ENCODE measurements at places on chromosomes 13 and 19. TPM values are rescaled to one million over a fixed set of nuclear protein-coding genes. Genes with fewer than 3 reads are reported as not detected.

GRCh38 chr19:31418692-31419430 lies 69.6 kb upstream of the TSHZ3 start:
- no peak for DNase-seq

SEMA6B gene
- 1.7 TPM for total RNA-seq

DNA sequence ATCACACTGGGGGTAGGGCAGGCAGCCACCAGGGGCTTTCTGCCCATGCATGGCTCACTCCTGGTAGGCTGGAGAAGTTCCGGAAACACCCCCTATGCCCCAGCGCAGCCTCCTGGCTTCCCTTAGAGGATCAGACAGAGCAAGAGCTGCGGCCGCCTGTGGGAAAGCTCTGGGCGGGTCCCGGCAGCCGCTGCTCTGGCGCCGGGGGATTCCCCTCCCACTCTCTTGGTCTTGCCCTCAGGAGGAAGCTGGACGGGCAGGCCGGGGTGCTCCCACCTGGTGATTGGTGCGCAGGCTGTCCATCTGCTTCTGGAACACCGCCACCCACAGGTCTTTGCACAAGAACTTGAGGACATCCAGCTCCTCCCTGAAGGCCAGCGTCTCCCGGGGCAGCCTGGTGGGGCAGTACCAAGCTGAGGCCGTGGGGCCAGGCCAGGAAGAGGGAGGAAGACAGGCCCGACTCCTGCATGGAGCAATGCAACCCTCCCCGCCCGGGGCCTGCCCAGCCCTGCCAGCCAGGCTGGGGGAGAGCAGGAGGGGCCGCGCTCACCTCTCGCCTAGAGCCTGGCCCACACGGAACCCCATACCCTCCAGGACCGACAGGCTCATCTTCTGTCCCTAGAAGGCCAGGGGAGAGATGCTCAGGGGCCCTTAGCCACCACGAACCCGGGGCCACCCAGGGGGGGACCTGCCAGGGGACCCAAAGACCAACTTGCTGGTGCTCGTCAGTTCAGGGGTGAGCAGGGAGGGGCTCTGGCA lies 4.0 kb upstream of the NKPD1 start:
- no peak for DNase-seq

- DNase-seq: no peak
These were observed 945 bp downstream of the AMER2 start for GRCh38 chr13:25171170-25171516.

DNA sequence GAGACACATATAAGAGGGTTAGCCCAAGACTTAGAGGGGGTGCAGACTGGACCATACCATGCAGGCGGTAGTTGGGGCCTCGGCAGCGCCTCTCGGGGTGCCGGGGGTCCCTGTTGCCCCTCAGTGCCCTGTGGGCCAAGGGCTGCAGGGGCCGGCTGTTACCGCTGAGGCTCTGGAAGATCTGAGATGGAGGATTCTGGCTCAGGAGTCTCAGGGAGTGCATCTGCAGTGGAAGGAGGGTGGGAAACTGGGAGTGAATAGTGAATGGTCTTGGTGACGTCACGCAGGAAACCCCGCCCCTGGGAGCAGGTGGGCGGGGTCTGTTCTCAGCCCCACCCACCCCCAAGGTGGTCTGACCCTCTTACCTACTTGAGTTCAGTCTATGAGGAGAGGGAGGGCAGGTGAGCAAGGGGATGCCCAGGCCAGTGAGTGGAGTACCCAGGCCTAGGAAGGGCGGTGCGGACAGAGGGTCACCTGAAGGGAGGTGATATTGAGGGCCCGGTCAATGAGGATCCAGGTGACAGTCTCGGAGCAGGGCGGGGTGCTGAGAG lies 1.7 kb upstream of the DBP start:
- no peak for DNase-seq

- no peak for DNase-seq
These were observed 2.6 kb upstream of the PSG4 start for GRCh38 chr19:43207991-43208390.

LGI4 gene
- total RNA-seq: 0.21 TPM

DZIP1 gene
- 5.9 TPM for total RNA-seq

PTBP1 gene
- total RNA-seq: 416 TPM

DNA sequence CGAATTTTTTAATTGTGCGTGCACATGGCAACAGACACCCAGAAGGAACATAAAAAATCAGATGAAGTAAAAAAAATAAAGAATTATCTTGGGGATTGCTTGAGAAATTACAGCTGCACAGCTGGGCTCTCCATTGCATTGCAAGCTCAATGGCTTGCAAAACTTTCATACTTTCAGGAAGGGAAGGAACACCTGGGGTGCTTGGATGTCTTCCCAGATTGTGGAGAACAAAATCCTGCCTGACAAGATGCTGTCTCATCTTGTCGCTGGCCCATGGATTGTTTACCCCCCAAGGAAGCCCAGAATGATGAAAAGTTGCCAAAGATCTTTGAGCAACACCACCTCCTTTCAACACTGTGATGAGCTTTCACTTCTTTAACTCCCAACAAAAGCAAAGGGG lies 11.0 kb upstream of the CASP14 start:
- DNase-seq: no peak

ZNF90 gene
- total RNA-seq: 23.7 TPM

LILRA5 gene
- not detected for total RNA-seq

GRCh38 chr19:33304371-33304759 lies 2.0 kb upstream of the CEBPA start:
- no peak for DNase-seq

DNA sequence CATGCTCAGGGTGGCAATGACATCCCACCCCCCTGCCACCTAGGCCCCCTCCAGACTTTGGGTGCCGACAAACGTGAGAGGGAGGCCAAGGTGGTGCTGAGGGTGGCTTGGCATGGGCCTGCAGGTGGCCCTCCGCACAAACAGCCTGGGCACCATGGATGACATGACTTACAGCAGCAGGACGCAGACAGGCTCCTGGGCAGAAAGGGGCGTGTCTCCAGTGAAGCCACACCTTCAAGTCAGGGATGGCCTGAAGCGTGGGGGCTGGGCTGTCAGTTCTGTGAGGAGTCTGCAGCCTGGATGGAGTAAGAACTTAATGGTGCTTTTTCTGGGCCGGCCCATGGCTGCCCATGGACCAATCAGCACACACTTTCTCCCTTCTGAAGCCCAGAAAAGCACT lies 25.3 kb downstream of the POMP start:
- DNase-seq: no peak

DNA sequence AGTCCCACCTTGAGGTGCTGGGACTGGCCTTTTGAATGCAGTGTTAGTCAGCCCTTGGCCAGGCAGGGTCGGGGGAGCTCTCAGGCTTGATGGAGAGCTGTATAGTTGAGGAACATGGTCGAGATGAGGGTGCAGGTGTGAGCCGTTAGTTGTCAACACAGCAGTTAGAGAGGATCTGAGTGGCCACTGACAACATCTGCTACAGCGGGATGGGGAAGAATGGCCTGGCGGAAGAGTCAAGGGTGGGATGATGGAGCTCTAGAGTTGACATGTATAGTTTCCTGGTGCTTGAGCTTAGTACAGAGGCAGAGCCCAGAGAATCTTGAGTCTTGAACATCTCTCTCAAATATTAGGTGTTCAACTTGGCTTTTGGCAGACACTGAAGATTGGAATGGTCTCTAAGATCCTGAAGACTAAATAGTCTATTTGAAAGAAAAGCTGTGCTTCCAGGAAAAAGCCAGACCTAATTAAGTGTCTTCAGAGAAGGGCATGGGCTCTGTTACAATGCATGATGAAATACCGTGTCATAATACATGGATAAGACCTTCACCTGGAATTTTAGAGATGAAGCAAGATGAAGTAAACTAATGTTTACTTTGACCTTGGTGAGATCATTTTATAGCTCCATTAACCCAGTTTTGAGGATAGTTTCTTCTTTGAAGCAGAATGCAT lies 9.7 kb downstream of the PCCA start:
- DNase-seq: no peak

ZNF260 gene
- 27.8 TPM for total RNA-seq

GARRE1 gene
- 22.8 TPM for total RNA-seq

DNA sequence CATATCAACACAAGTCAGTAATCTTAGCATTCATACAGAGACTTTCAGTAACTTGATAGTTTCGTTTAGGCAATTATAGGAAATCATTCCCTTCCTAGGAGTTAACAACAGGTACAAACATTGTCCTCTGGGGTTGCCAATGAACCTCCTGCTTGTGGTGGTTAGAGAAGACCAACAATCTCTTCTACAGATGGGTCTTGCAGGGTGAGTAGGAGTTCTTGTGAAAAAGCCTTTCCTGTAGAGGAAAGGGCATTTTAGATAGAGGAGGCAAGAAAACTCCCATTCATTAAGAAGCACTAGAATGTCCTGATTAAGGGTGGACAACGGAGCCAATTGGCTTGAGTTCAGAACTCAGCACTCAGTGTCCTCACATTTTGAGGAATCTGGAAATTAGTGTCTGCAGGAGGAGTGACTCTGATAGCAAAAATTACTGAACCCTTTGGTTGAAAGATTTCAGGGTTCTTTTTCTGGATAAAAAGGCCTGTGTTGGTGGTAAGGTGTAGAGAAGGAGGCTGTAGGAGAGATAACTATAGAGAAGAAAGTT lies 4.2 kb downstream of the WDFY2 start:
- no peak for DNase-seq

CBARP gene
- 10.8 TPM for total RNA-seq

- DNase-seq: peak; percentile 89
These were observed 46.7 kb downstream of the GAS6 start for GRCh38 chr13:113816946-113817859.

ZNF491 gene
- total RNA-seq: 8.8 TPM

CAMSAP3 gene
- 28.6 TPM for total RNA-seq

ALOX5AP gene
- 0.31 TPM for total RNA-seq

DNA sequence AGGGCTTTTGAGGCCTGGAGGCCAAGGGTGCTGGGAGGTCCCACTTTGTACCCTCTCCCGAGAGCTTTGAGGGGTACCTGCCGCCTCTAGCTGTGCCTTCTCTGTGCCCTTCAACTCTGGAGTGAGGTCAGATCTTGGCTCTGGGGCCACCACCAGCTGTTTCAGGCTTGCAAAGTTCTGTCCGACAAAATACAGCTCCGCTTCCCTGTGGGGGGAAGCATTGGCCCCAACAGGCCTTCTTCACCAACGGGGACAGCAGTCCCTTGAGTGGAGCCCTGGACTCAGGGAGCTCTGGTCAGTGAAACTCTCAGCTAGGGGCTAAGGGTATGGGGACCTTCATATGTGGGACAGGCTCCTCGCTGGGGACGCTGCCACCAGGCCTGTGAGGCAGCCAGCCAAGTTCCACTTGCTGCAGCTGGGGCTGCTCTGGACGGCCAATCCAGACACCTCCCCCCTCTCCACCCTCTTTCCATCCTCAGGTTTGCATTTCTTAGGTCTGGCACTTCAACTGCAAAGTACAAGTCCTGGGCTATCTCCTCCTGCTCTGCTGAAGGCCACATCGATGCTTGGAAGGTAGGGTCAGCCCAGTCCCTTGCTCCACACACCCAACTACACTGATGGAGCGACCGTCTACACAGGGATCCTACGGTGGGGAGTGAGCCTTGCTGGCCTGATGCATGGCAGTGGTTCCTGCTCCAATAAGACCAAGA lies 46.8 kb downstream of the C13orf46 start:
- DNase-seq: peak; percentile 53

DNA sequence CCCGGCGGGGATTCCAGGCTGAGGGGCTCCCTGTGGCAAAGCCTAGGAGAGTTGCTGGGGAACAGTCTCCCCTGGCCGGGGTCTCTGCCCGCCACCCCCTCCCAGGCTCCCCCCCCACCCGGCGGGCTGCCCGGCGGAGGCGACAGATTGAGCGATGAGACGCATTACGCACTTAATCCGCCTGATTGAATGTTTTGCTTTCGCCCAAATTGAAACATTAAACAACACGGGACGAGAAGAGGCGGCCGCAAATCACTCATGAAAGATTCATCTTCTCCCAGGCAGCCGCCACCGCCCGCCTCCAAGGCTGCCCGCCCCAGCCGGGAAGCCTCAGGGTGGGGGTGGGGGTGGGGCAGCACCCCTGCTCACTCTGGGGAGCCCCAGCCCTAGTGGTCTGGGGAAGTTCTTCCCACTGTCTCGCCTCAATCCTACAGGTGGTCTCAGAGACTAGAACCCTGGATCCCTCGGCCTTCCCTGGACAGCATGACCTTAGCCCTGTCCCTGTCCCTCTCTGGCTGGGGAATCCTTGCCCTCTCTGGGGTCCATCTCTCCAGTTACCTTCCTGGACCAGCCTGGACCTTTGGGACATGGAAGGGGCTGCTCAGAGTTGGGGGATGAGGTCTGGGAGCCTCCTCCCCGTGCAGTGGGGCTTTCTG lies 7.6 kb upstream of the ERFL start:
- DNase-seq: no peak

DNA sequence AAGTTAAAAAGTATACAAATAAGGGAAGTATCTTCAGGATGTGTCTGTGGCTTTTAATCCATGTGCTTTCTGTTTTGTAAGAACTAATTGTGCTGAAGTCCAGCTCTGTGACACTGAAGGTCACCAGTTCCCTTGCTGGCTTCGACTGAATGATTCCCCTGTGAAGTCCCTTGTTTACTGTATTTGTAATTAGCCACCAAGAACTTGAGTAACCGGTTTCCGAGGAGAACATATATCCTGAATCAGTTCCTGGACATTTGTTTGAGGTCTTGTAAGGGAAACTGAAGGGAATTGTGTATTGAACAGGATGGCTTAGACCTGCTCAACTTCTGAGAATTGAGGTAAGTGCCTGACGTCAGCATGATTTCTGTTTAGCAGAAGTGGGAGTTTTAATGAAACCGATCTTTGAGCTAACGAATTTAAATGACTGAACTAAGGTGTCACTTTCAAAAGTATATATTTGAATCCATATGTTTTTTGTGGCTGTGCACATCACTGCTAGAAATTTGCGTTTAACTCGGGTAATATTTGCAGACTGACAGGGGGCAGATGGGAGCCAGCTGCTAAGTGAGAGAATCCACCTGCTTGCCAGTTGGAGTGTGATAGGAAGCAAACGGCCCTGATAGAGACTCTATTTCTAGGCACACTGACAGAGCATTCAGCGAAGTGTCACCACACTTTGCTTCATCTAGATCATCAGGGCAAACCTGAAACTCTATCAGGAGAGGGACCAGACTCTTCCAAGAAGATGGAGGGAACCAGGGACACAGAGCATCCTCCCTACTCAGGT lies 530.0 kb downstream of the RFC3 start:
- DNase-seq: no peak

DNA sequence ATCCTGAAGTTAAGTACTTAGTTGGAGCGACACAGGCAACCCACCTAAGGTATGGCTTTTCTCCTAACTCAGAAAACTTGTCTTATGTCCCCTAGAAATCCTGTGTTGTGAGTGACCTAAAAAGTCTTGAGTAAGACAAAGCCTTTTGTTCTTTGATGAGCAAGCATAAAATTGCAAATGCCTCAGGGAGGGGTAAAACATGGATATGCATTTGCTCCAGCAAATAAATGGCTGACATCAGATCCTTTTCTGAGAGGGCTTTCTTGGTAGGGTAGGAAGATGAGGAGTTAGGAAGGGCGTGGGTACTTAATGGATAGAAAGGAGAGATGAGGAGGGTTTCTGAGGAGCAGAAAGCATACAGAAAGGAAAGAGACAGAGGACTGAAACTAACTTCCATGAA lies 163.7 kb downstream of the IER2 start:
- DNase-seq: no peak

GRCh38 chr13:74026753-74027152 lies 107.5 kb downstream of the KLF12 start:
- no peak for DNase-seq

ZNF211 gene
- 15.2 TPM for total RNA-seq

RNF17 gene
- 0.12 TPM for total RNA-seq

GRCh38 chr13:69306766-69307165 lies 800.9 kb upstream of the ATXN8OS start:
- no peak for DNase-seq
